Activated CD8-positive, alpha-beta memory T cell treated with anti-CD3 and anti-CD28 coated beads for 1 hour (primary cell): ENCODE measurements at places on chromosomes 13 and 19.

GRCh38 chr19:14167576-14168138 lies 31.3 kb upstream of the ASF1B start:
- no peak for DNase-seq

- DNase-seq: no peak
Measured at GRCh38 chr19:30351774-30352173, 20.4 kb upstream of the ZNF536 start.

- DNase-seq: no peak
Measured at GRCh38 chr13:101977475-101977874, 424.4 kb downstream of the FGF14 start.

GRCh38 chr19:47274891-47275761 lies 441 bp downstream of the INAFM1 start:
- no peak for DNase-seq

DNA sequence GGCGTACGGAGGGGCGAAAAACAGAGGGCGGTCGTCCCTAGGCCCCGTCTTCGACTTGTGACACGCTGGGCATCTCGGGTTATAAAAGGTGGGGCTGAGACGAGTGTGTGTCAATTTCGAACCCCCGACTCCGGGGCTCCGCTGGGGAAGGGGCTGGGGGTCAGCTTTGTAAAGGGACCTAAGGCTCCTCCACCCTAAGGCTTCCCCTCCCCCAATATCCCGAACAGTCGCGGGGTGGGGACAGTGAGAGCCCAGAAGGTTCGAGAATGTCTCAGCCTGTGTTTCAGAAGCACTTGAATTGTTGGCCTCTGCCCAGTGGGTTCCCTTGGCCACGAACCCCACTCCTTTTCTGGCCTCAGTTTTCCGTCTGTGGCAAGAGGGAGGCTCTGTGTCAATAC lies 450 bp downstream of the SELENOW start:
- no peak for DNase-seq

- DNase-seq: no peak
Measured at GRCh38 chr19:37593996-37594303, 642 bp downstream of the ZNF571 start.

GRCh38 chr19:55199620-55200204 lies 9.6 kb downstream of the PTPRH start:
- no peak for DNase-seq

DNA sequence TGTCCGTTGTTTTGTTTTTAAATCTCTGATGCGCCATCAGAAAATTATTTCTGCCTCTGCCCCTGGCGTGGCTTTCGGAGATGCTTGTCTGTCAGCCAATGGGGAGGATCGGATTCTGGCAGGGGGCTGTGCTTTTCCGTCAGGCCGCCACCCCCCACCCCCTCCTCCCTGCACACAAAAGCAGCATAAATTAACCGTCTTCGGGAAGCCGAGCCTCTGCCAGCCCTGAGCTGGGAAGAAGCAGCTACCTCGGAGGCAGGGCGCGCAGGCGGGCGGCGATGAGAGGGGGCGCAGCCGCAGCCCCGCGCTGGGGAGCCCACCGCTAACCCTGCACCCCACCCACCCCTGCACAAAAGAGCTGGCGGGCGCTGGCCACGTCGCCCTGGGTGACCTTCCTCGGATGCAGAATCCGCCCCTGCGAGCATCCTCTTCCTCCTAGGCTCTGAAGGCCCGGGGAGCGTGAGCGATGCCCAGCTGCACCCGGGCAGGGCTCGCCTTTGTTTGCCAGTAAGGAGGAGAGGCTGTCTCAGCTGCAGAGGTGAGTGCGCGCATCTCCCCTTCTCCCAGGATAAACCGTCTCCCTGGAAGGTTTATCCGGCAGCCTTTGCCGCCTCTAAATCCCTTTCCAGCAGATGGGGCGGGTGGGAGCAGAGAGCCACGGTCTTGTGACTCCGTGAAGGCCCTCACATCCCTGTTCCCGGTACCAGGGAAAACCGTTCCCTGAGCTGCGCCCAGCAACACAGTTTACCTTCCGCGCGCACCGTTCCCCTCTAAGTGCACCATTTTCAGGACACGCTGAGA lies at the start of gene ATCAY:
TSS of gene ATCAY (plus strand) at position 215 of the 801 bp plus-strand sequence. CDS start 5,083 bp downstream, outside the sequence.
- DNase-seq: no peak
